ENCODE measurements at places on chromosomes 1 and 21.
A peak's percentile ranks its signal among the peaks of the same experiment; 100 is the strongest.

DNA sequence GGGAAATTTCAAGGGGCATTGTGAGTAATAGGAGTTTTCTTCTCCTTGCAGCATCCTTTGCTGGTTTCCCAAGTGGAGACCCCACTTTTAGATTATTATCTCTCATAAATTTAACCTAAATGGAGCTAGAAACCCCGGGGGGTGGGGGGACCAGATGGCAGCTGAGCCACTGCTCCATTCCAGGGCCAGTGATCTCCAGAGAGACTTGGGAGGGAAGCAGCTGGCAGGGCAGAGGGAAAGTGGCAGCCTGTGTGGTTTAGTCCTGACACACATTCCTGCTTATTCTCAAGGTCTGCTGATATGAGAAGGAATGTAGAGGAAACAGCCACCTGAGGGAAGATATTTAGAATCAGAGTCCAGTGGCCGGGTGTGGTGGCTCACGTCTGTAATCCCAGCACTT is 16.3 kb downstream of the PCP4L1 start:
- DNase-seq = no peak

- DNase-seq = no peak
Observed at GRCh38 chr1:178682429-178682828, 42.6 kb upstream of the RALGPS2 start.

DNA sequence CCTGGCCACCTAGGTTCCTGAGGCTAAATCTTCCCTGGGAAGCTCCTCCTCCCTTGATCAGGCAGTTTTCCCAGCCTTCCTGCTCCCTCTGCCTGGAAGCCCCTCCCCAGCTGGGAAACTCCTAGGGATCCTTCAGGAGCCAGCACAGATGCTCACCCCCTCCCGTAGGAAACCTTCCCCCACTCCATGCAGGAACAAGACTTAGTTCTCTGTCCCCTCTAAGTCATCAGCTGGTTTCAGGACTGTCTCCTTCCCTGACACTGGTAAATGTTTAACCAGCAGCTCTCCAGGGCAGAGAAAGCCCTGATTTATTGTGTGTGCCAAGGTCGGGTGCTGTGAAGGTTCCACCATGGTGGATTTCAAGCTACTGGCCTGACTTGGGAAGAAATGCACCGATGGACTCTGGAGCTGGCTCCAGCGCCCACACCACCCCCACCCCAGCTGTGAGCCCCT is 25.0 kb downstream of the TTC39A start:
- DNase-seq = no peak

- DNase-seq = no peak
Observed at GRCh38 chr1:29686012-29686930, 449.9 kb downstream of the PTPRU start.

DNA sequence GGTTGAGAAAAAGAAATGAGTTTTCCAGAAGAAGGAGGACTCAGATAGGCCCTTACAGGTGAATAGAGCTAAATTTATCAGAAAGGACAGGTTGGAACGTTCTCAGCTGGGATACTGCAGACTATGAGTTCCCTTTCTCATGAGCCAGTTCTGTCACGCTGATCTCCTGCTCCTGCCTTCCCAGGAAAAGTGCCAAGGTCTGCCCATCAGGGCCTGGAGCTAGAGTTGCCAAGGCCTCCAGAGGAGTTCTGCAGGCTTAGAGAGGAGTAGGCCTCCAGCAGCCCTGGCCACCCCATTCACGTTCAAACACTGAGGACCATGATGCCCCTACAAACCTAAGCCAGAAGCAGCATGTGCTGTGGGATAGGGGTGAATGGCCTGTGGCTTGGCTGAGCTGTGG is 126.8 kb upstream of the TNR start:
- no peak for DNase-seq

- DNase-seq = no peak
Observed at GRCh38 chr21:32917362-32918135, 108.2 kb upstream of the OLIG2 start.

DNA sequence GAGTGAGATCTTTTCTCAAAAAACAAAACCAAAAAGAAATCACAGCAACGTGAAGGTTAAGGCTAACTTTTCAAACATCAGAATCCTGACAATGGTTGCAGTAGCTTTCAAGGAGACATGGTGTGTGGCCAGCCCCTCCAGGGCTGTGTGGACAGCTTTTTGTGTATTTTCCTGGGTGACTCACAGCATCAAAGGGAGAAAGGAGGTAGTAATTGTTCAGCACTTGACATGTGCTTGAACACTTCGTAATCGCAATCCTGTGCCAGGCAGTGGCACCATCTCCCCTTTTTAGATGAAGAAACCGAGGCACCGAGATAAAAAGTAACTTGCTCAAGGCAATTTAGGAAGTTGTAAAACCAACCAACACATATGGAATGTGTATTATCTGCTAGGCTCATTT is 10.3 kb downstream of the NBL1 start:
- DNase-seq = no peak

DNA sequence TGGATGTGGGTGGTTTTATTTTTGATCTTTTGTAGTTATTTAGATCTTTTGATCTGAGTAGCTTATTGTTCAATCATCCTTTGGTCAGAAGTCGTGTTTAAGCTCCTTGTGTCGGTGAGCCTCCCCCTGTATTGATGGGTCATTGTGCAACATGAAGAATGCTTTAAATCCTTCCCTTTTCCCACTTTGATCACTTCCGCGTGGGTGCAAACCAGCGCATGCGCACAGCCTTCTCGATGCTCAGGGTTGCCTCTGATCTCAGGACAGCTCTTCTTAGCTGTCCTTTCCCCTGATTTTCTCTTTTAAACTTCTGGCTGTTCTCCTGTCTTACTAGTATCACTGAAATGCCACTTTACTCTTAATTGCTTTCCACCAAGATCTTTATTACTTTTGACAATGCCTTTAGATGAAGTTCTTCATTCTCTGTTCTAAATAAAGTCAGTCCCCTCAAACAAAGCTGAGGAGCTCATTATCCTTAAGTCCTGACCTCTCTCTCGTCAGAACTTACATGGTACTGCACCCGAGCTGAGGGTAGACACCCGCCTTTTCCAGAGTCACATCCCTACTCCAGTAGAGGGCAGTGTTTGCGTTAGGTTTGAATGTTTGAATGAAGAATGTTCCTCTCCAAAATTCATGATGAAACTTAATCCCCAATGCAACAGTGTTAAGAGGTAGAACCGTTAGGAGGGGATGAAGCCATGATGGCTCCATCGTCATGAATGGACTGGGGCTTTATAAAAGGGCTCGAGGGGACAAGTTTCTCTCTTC is 547.9 kb upstream of the TMPRSS15 start:
- DNase-seq = no peak

DNA sequence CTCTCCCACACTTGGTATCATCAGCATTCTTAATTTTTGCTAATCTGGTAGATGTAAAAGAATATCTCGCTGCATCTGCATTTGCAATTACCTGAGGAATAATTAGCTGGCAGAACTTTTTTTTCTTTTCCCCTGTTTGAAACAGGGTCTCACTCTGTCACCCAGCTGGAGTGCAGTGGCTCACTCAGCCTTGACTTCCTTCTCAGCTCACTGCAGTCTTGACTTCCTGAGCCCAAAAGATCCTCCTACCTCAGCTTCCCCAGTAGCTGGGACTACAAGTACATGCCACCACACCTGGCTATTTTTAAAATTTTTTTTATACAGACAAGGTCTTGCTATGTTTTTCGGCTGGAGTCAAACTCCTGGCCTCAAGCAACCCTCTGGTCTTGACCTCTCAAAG is 35.4 kb upstream of the ENAH start:
- no peak for DNase-seq

DNA sequence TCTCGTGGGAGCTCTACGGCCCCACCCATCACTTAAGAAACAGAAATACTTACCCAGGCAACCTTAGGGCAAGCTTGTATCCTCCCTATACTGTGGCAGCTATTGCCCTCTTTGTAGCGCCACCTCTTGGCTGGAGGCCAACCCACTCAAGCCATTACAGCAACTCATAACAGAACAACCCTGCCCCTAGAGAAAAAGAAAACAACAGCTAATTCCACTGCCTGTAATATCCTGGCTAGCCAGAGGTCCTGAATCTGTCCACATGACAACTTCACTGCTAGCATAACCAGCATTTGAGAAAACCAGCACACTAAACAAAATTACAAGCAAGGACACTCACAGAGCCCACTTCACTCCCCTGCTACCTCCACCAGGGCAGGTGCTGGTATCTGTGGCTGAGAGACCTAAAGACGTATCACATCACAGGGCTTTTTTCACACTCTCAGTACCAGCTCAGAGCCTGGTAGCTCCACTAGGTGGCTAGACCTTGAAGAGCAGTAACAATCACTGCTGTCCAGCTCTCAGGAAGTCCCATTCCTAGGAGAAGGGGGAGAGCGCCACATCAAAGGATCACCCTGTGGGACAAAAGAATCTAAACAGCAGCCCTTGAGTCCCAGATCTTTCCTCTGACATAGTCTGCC is 14.5 kb upstream of the MX1 start:
- DNase-seq = no peak

DNA sequence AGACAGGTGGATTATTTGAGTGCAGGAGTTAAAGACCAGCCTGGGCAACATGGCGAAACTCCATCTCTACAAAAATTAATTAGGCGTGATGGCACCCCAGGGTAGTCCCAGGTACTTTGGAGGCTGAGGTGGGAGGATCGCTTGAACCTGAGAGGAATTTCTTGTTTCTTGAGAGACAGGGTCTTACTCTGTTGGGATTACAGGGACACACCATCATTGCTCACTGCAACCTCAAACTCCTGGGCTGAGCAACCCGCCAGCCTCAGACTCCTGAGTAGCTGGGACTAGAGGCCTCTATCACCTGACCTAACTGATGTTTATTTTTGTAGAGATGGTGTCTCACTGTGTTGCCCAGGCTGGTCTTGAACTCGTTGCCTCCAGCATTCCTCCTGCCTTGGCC is 24.8 kb downstream of the DHX9 start:
- DNase-seq = no peak

DNA sequence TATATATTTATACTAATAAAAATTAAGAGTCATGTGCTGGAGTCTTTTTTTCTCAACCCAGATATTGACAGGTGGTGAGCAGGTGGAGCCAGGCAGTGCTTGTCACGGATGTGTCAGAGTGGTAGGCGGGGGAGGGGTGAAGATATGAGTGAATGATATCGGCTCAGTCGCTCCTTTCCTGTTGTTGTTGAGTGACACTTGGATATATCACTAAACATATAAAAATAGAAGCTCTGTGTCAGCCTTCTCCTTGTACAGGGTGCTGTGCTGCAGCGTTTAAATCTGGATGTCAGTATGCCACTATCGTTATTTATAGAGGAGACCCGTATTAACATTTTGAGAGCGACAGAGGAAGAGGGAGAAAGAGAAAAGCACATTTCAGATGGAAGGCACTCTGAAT is 339.6 kb downstream of the NUF2 start:
- no peak for DNase-seq

- DNase-seq = no peak
Observed at GRCh38 chr1:90354704-90355103, 359.8 kb downstream of the ZNF326 start.

- no peak for DNase-seq
Observed at GRCh38 chr1:173191011-173191705, 16.0 kb downstream of the TNFSF4 start.

GRCh38 chr1:69191335-69191734 is 376.4 kb upstream of the LRRC7 start:
- no peak for DNase-seq

DNA sequence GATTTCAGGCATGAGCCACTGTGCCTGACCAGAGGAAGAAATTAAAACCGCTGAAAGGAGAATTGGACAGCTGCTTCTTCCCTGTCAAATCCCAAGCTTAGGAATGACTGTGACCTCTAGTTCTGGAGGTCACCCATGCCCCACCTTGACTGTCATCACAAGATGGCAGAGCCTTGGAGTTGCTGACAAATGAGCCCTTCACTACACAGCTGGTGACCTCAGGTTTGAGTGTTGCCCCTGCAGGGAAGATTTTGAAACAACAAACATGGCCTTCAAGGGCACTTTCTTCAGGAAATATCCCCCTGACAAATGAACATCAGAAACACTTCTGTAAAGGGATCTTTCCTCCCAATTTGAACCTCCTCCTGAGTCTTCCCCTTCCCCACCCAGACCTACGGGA is 6.9 kb upstream of the SLC45A3 start:
- DNase-seq = no peak

DNA sequence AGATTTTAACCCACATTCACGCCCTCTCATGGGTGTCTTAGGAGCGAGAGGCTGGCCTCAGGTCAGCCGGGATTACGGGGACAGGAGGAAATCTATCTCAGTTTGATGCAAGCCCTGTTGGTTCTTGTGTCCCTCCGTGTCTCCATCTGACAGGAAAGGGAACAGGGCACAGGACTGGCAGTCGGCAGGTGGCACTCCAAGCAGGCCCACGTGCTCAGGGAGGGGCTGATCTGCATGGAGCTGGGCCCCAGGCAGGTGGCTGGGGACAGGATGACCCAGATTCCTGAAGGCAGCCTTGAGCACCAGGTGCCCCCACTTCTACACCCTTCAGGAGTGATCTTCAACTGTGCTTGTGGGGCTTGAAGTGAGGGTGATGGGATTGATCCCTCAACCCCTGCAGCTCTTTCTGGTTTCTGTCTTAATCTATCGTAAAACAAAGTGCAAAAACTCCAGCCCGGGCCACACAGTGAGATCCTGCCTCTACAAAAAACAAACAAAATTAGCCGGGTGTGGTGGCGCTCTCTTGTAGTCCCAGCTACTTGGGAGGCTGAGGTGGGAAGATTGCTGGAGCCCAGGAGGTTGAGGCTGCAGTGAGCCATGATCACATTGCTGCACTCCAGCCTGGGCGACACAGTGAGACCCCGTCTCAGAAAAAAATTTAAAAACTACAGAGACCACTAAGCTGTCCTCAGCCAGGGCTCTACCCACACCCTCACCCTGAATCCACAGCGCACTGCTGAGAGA is 8.3 kb downstream of the PLEKHG5 start:
- no peak for DNase-seq

DNA sequence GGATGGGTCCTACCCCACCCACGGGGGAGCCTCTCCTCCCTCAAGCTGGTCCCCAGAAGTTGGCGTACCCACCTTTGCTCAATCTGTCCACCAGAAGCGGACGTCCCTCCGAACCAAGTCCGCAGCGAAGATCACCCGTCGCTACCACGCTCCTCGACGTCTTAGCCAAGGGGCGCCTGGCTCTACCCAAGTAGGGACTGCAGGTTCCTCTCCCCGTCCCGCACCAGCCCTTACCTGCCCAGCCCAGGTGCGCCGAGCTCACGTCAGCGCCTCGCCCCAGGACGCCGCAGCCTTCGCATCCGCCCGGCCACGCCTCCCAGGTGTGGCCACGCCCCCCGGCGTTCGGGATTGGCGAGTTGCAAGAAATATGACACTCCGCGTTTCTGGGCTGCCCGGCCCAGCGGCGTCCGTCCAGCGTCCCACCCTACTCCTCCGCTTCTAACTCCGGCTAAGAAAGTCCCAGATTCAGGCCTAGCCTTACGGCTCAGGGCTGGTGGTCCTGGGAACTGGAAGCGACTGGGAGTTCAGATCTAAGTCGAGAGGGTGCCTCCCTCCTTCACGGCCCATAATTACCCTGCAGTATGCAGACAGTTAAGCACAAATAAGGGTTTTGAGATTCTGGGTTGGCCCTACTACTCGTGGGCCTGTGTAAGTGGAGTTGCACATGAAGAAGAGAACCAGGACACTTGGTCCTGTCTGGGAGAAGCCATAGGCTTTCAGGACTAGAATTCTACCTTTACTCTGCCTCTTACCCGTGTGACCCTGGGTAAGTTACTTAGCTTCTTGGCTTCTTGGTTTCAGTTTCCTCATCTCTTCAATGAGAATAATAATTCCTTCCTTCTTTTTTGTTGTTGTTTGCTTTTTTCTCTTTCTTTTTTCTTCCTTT is at the start of gene IRF6:
TSS of gene IRF6 (minus strand) at position 268 of the 886 bp plus-strand sequence. CDS start 4,729 bp downstream, outside the sequence.
- peak; percentile 73 for DNase-seq
